ENCODE measurements at places on chromosomes 6 and 20.

- DNase-seq: no peak
These were observed 78.3 kb downstream of the MAFB start for GRCh38 chr20:40610730-40611129.

- no peak for DNase-seq
These were observed 64.6 kb downstream of the MYO6 start for GRCh38 chr6:75813476-75814250.

GRCh38 chr6:97136626-97137358 lies 146.2 kb downstream of the MMS22L start:
- DNase-seq: no peak

DNA sequence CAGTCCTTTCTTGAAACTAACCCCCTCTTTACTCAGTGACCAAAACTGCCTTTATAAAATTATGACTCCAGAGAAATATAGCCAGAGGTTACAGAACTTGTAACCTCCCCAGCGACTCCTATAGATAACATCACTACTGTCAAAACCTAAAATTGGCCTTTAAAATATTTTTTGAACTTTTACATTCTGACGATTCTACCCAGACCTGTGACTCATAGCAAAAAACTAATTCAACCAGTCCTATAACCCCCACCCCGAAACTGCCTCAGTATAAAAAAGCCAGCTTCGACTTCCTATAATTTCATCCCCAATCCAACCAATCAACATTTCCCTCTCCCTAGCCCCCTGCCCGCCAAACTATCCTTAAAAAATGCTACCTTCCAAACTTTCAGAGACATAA lies 13.9 kb downstream of the JPH2 start:
- no peak for DNase-seq

GRCh38 chr20:54345301-54345724 lies 130.1 kb upstream of the DOK5 start:
- DNase-seq: no peak

DNA sequence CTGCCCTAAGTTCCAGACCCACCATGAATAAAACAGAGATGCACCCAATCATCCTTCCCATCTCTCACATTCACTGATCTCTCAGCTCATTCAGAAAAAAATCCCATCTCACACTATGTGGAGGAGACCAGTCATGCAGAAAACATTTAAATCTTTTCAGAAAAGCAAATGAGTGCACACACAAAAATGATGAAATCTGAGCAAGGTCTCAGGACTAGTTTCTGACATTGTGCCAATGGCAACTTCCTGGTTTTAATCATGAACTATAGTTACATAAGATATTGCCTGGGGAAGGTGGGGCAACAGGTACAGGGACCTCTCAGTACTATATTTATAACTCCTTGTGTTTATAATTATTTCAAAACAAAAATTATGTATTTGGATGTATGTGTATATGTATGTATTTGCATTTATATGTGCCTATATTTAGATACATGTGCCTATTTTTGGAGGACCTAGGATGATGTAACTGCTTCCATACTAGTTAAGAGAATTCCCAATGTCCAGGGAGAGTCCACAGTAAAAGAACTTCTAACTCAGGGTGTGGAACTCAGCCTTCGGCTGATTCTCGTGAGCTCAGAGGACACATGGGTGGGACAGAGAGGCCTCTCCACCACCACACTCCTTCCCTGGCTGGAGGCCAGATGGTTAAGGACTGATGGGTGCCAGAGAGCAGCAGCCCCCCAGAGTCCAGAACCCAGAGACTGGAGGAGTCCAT lies 71.7 kb upstream of the MAP3K4 start:
- peak; percentile 18 for DNase-seq

DNA sequence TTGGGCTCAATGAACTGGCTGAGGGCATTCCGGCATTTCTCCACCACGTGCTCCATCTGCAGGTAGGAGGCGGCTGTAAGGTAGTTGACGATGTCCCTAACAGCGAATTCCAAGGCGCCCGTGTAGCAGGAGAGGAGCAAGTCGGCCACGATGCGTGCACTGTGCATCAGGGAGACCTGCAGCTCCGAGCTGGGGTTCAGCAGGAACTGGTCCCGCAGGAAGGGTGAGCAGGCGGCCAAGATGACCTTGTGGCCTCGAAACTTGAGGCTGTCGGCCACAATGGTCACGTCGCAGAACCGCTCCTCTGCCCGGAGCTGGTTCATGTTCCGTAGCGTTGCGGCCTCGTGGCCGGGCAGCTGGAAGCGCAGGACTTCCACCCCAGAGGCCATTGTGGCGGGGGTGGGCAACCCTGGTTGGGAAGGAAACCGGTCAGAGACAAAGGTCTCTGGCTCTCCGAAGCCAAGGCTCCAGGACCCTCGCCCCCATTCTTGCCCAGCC lies 920 bp downstream of the ZBTB12 start:
- DNase-seq: no peak

DNA sequence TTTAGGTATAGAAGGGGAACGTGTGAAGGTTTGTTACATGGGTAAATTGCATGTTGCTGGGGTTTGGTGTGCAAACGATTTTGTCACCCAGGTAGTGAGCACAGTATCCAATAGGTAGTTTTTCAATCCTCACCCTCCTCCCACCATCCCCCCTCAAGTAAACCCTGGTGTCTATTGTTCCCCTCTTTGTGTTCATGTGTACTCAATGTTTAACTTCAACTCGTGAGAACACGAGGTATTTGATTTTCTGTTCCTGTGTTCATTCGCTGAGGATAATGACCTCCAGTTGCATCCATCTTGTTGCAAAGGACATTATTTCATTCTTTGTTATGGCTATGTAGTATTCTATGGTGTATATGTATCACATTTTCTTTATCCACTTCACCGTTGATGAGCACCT lies 11.6 kb upstream of the VNN1 start:
- DNase-seq: no peak

DNA sequence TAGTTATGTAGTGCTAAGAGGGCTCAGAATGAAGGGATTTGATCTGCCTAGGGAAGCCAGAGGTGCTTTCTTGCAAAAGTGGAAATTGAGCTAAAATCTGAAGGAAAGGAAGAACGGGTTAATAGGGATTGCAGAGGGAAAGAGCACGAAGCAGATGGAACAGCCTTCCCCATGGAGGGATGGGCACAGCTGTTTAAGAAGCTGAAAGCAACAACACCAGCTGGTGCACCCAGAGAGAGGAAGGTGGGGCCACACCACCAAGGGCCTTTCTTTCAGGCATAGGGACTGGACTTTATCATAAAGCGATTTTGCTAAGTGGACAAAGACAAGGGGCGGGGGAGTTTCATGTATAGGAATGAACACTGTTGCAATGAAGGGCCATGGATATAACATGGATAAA lies 65.8 kb upstream of the SNRPB2 start:
- no peak for DNase-seq

DNA sequence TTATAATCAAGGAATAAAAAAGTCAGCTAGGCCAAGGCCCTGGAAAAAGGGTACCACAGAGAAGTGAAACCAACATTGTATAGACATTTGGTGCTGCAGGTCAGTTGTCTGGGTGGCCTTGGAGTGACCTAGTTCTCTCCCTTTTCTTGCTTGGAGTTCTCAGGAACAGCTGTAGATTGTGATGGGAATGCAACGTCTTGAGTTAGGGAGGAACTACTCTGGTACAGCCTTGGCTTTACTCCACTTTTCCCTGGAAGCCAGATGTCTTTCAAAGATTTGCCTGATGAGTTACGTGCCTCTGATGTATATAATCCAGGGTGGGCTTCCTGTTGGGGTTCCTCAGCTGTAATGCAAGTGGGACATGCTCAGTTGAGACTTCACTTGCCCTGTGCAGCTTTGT lies 694.7 kb downstream of the HTR1B start:
- DNase-seq: no peak

DNA sequence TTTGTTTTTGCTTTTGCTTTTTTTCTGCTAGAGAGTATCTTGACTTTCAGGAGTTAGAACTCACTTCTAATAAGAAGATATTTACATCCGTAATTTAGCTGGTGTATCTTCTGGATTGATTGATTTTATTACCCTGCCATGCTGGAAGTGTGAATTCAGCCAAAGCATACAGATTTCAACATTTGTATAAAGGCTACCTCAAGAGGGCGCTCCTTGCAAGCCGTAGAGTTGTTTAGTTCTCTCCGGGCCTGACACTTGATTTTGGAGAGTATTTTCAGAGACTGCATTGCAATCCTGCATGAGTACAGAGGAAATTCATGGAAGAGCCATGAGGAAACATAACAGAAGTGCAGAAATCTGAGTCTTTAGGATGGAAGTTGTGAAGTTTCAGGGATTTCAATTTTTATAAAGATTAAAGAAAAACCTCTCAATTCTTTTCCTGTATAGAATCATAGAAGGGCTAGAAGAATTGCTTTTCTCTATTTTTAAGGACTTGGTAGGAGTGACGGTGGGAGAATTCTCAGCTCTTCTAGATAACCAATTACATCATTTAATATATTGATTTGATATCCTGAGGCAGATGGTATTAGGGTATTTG lies 66.7 kb upstream of the TIAM2 start:
- DNase-seq: peak; percentile 89

GRCh38 chr20:50040432-50041245 lies 57.9 kb downstream of the SNAI1 start:
- DNase-seq: no peak

GRCh38 chr6:132598473-132598872 lies 8.9 kb upstream of the TAAR5 start:
- DNase-seq: peak; percentile 46

GRCh38 chr6:138382498-138383265 lies 5.0 kb downstream of the SMIM28 start:
- DNase-seq: no peak

DNA sequence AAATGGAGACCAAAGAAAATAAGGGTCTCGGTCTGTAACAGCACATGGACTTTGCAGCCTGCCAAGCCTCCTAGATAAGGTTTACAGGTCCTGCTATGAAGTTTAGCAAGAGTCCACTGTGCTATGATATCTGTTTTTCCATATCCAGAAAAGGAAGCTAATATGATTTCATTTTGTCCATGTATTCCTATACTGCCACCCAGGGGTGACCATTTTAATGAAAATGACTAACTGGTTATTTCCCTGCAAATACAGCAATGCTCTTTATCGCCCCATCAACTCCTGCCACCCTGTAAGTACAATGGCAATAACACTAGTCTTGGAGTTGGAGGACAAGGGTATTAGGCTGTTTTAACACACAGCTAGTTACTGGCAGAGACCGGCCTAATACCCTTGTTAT lies 115.2 kb upstream of the GLP1R start:
- peak; percentile 70 for DNase-seq

GRCh38 chr6:42339991-42340401 lies 111.7 kb downstream of the TRERF1 start:
- no peak for DNase-seq

GRCh38 chr20:23101696-23102406 lies 15.7 kb upstream of the CD93 start:
- no peak for DNase-seq

DNA sequence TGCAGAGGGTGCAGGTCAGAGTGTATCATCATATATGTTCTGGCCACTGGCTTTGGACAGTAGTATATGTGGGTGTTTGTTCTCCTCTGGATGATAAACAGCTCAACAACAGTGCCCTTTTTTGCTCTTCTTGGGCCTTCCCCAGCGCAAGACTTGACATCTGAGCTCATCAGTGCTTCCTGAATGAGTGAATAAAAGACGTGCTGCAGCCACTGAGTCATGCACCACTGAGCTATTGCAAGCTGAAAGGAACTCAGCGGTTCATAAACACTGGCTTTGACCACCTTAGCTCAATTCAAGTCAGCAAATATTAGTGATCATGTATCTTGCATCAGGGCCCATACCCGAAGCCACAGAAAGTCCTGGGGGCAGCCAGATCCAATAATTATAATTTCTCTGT lies 105.3 kb upstream of the KCNG1 start:
- DNase-seq: no peak

- DNase-seq: no peak
These were observed 25.3 kb upstream of the MDGA1 start for GRCh38 chr6:37723016-37723415.

- DNase-seq: no peak
These were observed 22.8 kb upstream of the TTK start for GRCh38 chr6:79981652-79982051.

DNA sequence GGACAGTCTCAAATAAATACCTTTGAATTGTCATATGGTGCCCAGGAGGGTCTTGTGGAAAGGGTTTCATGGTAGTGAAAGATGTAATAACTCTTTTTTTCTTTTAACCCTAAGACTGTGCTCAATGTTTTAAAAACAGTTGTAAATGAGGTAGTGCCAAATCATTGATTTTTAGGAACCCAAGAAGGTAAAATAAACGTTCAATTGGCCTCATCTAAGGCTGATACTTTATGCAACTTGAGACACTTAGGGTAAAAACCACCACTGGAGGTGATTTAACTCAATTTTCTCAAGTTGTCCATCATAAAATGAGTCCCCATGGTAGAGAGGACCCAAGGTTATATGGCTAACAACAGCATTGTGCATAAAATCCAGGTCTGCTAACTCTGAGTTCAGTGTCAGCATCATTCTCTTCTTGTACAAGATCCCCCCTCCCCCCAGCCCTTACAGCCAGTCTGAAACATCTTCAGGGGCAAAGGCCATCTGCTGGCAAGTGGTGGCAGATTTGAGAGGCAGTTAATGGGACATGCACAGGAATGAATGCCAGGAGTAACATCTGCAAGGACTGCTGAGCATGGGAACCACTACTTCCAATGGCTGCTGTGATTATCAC lies 244.4 kb downstream of the GMPR start:
- no peak for DNase-seq

- DNase-seq: peak; percentile 65
These were observed 874.2 kb downstream of the TFAP2A start for GRCh38 chr6:9540534-9541126.

DNA sequence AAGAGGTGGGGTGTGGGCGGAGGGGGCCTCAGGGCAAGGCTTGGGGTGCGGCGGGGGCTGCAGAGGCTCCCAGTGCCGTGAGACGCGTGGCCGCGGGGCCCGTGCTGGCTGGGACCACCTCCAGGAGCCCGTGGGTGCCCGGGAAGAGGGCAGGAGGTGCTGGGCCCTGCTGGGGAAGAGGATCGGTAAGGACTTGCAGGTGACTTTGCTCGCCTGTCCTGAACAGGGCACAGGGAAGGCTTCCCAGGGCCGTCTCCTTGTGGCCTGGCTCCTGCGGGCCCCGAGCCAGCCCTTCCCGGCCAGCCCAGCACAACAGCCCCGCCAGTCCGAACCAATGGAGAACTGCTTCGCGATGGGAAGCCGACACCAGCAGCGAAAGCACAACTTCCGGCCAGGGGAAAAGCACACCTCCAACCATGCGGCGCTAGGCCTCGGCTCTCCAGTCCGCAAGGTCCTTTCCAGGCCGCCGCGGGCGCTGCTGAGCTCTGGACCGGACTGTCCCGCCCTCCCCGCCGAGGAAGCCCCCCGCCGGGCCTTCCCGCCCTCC lies 32.3 kb downstream of the IRF4 start:
- DNase-seq: no peak

All from hematopoietic multipotent progenitor cell treated with erythropoietin and hydrocortisone succinate and interleukin-3 and kit ligand, for 6 days (in vitro differentiated cells).